ENCODE measurements at places on chromosomes 2 and 18.

- DNase-seq = no peak
These were observed 4.0 kb downstream of the CAPN13 start for GRCh38 chr2:30803281-30803680.

GRCh38 chr2:159129269-159129668, 157.2 kb downstream of the WDSUB1 start:
- DNase-seq = no peak

- no peak for DNase-seq
These were observed 319.5 kb downstream of the ALK start for GRCh38 chr2:29601872-29602271.

DNA sequence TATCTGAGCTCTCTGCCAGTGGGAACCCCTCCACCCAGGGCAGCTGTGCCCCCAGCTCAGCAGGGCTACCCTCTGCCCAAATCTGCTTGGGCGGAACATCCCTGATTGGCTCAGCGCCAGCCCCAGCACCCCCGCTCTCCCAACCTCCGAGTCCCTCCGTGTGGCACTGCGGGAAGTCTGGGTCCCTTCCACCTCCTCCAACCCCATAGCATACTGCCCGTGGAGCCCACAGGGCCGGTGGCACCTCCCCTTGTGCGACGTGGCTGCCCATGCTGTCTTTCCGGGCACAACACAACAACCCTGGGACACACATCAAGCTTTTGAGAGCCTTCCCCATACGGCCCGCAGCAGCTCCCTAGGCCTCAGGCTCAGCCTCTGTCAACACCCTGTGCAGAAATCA, 55.8 kb upstream of the NCK2 start:
- no peak for DNase-seq

DNA sequence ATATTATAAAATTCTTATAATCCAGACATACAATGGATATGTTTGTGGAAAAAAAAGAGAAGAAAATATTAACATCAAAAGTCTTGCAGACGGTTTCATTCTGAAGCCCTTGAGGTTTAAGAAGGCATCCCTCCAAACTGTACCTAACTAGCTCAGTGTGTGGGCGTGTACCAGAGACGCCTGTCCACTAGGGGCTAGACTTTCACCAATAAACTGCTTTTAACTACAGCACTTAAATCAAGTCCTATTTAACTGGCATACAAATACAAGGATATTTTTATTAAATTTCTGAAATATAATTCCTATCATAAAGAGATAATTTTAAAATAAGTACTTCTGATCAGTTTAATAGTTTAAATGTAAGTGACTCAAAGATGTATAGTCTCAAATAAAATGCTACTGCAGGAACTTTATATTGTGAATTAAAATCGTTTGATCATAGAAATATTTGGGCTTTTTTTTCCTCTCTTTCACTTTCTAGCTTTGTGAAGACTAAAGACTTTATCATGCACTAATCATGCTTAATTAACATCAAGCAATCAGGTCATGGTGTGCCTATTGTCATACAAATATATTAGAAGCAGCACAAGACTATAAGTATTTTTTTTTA, 437.7 kb downstream of the SATB2 start:
- no peak for DNase-seq

DNA sequence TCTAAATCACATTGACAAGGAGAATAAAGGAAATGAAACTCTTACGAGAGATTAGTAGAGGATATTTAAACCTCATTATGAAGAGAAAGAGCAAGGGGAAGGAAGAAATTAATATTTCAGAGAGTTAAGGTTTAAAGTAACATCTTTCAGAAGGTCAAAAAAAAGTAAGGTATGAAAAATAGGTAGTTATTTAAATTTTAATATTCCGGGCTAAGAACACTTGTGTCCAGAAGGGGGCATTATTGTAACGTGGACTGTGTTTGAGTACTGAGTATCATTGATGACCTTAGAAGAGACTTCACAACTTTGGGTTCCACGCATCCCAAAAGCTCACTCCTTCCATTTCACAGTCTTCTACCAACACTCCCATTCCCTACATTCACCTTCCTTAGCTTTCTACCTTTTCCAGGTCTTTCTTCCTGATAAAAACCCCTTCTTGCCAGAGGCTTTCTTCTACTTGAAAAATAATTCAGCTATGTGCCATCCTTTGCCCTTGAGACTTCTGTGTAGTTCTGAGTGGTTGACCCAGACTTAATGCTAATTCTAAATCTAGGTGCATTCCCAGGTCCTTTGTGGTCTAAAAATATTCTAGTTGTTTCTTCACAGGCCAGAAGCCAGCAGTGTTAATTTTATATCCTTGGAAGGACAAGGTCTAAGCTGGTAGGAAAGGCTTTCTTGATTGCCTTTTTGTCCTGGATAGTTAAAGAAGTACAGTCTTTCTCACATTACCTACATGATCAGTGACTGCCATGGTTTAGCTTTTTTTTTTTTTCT, 16.5 kb downstream of the DYNC1I2 start:
- DNase-seq = no peak

GRCh38 chr2:143629340-143629739, 500.1 kb downstream of the ARHGAP15 start:
- no peak for DNase-seq
